NB4 (cell line): ENCODE measurements at places on chromosomes 16 and 17.

GRCh38 chr16:1363501-1364041 lies 11.8 kb downstream of the GNPTG start:
- DNase-seq = peak; percentile 58

DNA sequence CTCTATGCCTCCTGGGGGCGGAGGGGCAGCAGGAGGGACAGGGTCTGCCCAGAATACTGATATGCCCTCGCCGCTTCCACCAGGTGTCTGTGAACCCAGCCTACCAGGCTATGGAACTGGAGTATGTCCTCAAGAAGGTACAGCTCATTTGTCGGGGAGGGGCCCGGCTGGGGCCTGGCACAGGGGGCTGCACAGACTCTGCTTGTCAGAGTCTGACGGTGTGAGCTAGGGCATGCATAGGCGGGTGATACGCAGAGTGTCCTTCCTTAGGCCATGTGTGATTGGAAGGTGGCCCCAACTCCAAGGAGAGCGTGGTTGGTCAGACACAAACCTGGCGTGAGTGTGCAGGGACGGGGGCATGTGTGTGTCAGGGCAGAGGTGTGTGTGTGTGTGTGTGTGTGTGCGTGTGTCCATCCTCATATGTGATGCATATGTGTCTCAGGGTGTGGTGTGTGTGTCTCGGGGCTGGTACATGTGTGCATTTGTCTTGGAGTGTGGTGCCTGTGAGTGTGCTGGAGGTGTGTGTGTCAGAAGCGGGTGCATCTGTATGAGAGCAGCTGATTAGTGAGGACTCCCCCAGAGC lies 7.0 kb downstream of the CHAD start:
- DNase-seq = no peak

DNA sequence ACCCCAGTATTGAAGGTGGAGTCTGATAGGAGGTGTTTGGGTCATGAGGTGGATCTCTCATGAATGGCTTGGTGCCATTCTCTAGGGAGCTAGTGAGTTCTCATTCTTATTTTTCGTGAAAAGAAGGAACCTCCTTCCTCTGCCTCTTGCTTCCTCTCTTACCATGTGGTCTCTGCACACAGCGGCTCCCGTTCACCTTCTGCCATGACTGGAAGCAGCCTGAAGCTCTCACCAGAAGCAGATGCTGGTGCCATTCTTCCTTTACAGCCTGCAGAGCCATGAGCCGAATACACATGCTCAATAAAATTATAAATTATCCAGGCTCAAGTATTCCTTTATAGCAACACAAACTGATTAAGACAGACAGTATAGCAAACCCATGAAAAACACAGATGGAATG lies 545.1 kb upstream of the C16orf82 start:
- DNase-seq = no peak

DNA sequence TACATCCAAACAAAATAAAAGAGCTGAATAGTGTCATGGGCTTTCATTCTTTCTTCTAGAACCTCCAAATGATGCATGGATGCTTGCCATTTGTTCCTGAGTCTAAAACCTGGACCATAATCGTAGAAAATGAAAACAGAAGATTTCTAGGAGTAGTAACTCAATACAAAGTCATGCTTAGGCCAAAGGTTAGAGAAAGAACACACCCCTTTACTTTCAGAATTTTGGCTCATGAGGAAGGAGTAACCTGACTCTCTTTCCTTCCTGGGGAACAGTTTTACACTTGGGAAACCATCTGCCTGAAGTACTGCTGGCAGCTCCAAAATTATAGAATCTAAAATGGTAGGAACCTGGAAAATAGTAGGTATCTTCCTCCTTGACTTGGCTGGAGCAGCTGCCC lies 137.2 kb downstream of the SNX11 start:
- no peak for DNase-seq

- DNase-seq = peak; percentile 61
Observed at GRCh38 chr16:88773812-88774291, 11.2 kb downstream of the PIEZO1 start.

- DNase-seq = peak; percentile 79
Observed at GRCh38 chr16:46620266-46621005, 743 bp downstream of the SHCBP1 start.

GRCh38 chr16:84916850-84917249 lies 94.5 kb downstream of the ZDHHC7 start:
- peak; percentile 66 for DNase-seq

- peak; percentile 51 for DNase-seq
Observed at GRCh38 chr17:75088465-75089417, 987 bp downstream of the SLC16A5 start.

DNA sequence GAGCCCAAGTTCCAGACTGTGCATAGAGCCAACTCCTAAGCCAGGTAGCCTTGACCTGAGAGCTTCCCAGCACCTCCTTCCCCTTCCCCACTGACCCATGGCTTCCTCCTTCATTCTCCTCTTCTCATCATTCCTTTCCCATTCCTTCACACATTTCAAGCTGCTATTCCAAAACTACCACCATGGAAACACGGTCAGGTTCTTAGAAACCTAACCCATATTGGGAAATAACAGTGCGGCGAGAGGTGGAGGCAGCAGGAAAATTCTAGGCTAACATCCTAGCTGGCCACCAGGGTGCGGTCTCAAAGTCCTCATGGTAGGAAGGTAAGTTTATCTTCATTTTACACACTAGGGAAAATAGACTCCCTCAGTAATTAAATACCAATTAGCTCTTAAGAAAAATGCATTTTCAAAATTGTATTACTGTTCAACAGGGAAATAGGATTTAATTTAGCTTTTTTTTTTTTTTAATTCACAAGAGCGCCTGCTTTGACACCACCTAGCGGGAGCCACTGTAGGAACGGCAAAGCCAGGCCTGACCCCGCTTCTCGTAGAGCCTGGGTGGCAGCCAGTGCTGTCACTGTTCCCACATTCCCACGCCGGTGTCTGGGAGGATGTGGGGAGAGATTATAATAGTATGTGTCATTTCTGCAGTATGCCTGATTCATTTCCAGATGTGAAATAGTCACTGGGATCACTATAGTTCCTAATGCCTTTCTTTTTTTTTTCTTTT lies 14.0 kb upstream of the SPHK1 start:
- DNase-seq = no peak

DNA sequence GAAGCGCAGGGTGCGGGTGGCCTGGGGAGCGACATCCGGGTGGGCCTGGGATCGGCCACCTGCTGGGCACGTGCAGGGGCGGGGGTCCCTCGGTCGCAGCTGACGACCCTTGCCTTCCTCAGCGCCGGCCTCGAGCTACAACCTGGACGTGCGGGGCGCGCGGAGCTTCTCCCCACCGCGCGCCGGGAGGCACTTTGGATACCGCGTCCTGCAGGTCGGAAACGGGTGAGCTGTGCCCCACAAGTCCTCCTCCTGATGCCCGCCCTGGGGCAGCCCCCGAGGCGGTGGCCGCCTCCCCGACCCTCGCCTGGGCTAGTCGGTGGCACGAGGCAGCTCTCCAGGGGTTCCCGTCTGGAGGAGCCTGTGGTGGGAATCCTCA lies 1.5 kb downstream of the ITGAL start:
- DNase-seq = no peak

DNA sequence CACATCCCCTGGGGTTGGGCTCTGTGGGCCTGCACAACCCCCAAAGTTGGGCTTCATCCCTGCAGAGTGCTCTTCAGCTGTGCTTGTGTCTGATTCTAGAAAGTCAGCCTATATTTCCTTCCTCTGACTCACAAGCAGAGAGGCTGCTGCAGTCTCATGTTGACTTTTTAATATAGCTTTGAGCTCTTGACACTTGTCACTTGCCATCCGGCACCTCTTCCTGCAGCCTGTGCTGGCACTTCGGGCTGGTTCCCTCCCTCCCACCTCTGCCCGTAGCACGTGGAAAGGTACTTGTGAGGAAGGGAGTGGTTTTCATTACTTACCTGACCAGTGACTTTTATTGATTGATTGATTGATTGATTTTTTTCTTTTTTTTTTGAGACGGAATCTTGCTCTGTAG lies 19.0 kb upstream of the JPT2 start:
- DNase-seq = no peak

- no peak for DNase-seq
Observed at GRCh38 chr17:54153423-54153822, 330.7 kb downstream of the KIF2B start.

- DNase-seq = no peak
Observed at GRCh38 chr17:70073310-70073709, 1.7 kb upstream of the KCNJ16 start.

DNA sequence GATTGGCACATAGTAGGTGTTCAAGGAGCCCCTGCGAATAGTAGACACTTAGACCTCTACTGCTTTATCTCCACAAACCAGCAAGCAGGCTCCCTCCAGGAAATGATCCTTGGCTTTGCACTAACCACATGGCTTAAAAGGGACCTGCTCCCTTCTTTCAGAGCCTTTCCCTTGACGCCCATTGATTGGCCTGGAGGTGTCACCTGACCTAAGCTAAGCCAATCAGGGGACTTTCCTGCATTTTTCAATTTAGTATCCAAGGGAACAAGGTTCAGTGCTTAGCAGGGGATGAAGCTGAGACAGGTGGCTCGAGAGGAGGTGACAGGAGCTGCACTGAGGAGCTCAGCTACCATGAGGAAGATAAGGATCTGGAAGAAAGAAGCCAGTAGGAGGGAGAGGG lies 52.8 kb downstream of the CLEC19A start:
- DNase-seq = no peak

DNA sequence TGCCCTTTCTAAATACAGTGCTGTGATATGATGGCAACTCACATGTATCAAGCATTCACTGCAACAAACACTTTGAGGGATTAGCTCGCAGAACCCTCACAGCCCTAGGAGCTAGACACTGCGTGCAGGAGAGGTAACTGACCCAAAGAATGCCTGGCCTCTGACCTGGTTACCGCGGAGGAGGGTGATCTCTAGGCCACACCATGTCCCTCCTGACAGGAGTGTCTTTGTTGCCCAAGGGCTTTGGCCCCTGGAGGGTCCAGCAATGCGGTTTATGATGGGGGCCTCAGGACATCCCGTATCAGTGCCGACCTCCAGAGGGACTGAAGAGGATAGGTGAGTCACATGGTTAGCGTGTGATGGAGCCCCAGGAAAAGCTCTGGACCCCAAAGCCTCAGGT lies 130.6 kb downstream of the MGAT5B start:
- DNase-seq = no peak

GRCh38 chr16:85479972-85480726 lies 133.0 kb upstream of the GSE1 start:
- peak; percentile 76 for DNase-seq

DNA sequence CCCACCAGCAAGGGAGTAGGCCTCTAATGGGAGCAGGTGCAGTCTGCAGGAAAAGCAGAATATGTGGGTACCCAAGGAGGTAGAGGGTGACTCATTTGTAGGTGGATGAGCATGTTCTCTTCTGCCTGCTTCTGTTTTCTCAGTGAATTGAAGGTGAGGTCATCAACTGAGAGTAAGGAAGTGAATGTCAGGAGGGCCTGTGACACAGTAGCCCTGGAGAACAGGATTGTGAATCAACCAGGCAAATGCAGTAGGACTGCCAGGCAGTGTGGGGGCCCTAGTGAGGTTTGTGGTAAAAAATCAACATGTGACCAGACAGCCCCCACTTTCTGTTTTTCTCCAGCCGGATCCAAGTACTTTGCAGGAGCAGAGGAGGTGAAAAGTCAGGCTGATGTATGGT lies 150.5 kb upstream of the SOX9 start:
- no peak for DNase-seq

- peak; percentile 45 for DNase-seq
Observed at GRCh38 chr16:9139965-9140364, 48.5 kb downstream of the HAPSTR1 start.

- DNase-seq = peak; percentile 48
Observed at GRCh38 chr16:54454616-54455015, 168.0 kb upstream of the IRX3 start.

DNA sequence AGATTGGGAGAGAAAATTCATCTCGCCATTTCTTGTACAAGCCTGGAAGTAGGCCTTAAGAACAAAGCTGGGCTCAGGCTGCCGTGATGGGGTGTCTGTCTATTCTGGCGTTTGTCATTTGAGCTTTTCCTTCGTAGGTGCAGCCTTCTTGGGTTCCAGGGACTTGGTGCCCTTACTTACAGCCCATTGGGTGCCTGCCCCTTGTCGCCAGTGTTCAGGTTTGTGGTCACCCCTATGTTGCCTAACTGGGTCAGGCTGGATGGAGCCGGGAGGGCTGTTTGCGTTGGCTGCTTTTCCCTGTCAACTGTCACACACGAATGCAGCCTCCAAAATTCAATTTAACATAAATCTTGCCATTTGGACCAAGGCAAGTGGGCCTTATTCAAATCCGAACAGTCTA lies 23.7 kb upstream of the MED9 start:
- DNase-seq = no peak

- DNase-seq = no peak
Observed at GRCh38 chr16:85033171-85033570, 5.6 kb downstream of the KIAA0513 start.

GRCh38 chr17:69450918-69451317 lies 36.4 kb downstream of the MAP2K6 start:
- no peak for DNase-seq

DNA sequence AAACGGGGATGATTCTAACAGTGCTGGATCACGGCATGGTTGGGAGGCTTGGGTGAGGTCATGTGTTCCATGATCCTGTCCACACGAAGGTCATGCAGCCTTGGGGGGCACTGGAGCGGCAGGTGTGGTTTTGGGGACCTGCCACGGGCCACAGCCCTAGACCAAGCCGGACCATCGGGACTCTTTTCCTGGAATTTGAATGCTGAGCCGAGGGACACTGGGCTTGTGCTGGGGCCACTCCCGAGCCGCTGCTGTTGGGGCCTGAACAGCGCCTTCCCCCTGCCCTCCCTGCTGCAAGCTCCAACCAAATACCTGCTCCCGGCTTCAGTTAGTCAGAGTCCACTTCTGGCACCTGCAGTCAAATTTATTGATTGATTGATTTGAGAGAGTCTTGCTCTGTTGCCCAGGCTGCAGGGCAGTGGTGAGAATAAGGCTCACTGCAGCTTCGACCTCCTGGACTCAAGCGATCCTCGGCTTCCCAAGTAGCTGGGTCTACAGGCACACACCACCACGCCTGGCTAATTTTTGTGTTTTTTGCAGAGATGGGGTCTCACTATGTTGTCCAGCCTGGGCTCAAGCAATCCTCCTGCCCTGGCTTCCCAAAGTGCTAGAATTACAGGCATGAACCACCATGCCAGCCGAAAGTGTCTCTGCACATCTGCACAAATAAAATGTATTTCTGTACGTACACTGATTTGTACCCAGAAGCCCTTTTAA lies 37.2 kb upstream of the SLC38A10 start:
- DNase-seq = no peak

GRCh38 chr17:42132941-42133340 lies 10.3 kb downstream of the HSPB9 start:
- peak; percentile 67 for DNase-seq
